Stimulated activated naive B cell treated with anti-CD40 and anti-IgM and Interleukin-4, amounts not matched to agents 10 μg/mL and 1 μg/mL and 100 μg/mL, for 72 hours (primary cell): ENCODE measurements at places on chromosomes 7 and 10.

- DNase-seq: no peak
Observed at GRCh38 chr10:121900443-121901174, 27.2 kb downstream of the ATE1 start.

DNA sequence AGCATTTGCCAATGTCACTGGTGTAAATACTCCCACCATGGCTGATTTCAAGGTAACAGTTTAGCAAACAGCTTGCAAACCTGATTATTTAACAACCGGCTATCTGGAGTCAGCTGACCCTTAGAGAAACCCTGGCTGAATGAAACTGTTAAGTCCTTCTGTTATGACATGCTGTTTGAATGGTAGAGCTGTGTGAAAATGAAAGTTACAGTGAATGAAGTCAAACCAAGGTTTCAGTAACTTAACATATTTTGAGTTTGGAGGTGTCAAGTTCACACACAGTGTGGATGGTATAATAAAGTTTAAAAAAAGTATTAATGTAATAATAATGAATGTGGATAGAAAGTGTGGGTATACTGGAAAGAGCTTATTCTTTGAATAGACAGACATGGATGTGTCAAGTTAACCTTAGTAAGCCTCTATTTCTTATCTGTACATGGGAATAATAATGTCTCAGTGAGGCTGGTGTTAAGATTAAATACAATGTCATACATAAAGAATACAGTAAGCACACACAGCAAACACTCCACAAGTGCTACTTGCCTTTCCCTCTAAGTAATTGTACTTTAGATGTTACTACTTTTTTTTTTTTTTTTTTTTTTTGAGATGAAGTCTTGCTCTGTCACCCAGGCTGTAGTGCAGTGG is 150.4 kb downstream of the TAX1BP1 start:
- no peak for DNase-seq

DNA sequence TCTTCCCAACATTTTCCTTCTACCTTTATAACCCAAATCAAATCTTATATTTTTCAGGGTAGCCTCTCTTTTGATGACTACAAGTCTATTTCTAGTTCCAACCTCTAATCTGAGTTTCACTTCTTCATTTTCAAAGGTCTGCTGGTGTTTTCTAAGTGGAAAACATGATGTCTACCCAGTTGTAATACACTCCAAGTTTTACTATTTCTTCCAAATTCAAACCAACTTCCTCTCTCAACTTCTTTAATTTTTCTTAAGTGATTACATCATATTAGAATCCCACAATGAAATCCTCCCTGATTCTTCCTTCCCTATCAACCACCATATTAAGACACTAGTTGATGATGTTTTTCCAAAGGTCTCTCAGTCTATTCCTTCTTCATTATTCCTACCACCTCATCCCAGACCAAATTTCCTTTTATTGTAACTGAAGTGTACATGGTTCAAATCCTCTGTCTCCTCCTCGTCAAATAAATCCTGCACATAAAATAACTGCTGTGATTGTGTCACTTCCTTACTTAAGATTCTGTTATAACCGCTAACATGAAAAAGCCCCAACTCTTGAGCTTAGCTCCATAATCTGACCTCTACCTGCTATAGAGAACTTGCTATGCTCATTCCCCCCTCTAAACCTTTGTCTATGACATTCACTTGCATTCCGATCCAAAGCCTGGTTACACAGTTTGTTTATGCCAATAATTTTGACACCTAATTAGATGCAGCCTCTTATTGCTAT is 12.7 kb downstream of the TAS2R38 start:
- DNase-seq: no peak

GRCh38 chr7:45938626-45939302 is 17.7 kb upstream of the IGFBP3 start:
- no peak for DNase-seq

GRCh38 chr10:62333135-62333889 is 40.9 kb upstream of the ZNF365 start:
- DNase-seq: peak; percentile 1

DNA sequence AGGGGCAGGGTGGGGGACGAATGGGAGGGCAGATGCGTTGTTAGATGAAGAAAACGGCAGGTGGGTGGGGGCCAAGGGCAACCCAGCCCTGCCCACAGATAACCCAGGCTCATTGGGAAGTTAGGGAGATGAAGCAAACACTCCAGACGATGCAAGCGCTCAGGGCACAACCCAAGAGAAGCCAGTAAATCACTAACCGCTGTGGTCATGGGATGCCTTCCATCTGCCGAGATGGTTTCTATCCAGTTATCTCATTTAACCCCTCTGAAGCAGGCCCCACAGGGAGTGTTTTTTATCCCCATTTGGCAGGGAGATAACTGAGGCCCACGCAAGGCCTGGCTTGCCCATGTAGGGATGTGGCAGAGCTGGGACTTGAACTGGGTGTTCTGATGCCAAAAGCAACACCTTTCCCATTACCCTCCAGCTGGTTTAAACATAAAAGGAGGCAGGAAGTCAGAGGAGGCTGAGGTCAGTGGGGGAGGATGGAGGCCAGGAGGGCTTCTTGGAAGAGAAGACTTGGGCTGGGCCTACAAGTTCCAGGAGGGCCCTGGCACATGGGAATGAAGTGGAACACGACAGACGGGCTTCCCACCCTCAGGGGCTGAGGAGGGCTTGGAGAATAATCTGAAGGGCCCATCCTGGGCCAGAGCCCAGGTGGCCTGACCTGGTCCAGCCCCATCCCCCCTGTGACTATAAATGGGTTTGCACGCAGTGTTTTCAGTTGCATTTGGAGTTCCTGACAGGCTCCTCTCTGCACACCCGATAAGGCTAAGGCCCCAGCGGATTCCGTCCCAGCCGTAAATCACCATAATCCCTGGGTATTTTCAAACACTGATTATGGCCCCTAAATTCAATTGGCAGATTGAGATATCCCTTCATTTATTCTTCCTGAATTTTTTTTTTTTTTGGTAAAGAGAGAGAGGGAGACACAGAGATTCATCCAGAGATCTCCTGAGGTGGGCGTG is 80.9 kb downstream of the NEURL1 start:
- no peak for DNase-seq
